Ascending aorta (tissue), 2 donors: ENCODE measurements at places on chromosomes 1 and 21.

- no peak for DNase-seq
Observed at GRCh38 chr1:1946540-1946939, 27.5 kb upstream of the TMEM52 start.

GRCh38 chr21:44528634-44528995 lies 11.4 kb downstream of the KRTAP10-1 start:
- DNase-seq: no peak

DNA sequence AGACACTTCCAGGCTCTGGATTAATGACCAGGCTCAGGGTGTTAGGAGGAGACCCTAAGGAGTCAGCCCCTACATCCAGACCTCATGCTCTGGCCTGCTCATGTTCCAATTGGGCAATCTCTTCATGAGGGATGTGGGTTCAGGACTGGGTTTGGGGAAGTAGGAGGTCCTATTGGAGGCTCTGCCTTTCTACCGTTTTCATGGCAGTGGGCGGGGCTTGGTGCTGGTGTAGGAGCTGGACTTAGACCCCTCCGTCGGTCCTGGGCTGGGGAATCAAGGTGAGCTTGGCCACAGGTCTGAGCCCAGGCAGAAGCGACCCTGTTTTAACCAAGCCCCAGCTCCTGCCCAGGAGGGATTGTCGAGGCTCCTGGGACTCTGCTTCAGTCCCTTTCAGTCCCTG lies 123.4 kb downstream of the PRDM16 start:
- no peak for DNase-seq

DNA sequence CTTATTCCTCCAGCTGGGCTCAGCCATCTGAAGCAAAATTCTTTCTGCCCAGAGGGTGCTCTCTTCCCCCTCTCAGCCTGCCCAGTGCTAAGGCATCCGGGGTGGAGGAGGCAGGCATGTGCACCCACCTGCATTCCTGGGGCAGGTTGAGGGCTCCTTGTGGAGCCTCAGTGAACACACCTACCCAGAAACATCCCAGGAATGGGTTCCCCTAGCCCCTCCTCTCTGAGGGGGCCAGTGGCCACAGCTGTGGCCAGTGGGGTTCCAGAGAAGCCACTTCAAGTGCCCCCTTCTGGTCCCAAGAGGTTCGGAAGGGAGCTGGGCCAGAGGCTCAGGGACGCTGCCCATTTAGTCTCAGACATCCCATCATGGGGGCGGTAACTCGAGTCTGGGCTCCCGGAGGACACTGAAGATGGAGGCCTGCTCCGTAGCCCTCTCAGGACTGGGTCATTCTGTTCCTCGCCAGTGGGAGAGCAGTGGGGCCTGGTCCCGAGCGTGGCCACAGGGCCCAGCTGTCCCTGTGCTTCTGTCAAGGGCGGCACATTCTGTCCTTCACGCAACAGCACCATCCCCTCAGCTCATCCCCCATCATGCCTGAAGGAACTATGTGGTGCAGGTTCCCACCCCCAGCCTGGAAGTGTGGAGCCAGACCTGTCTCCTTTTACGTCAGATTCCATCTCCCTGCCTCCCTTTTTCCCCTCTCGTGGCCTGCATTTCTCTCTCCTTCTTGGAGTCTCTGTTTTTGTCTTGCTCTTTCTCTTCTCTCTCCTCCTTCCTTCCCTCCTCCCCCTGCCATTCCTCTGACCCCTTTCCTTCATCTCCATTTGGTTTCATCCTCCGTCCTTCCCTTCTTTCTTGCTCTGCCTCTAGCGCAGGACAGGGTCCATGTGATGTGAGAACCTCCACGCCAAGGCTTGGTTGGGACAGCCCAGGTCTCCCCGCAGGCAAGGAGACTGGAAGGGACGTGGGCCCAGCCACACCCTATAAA lies 49.6 kb upstream of the KDM4A start:
- no peak for DNase-seq

DNA sequence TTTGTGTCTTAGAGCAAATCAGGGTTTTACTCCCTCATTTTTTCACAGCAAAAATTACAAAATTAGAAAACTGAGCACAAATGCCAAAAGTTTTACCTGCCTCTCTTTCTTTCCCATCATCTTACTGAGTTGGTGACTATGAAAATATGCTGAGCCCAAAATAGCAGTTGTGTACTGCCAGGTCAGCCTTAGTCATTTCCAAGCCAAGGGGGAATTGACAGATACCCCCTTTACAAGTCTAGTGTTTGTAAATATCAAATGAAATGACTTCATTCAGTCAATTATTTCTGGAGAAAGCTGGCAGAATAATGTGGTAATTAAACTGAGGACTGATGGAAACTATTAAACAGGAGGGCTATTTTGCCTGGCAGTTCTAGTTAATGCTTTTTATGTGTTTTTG lies 11.4 kb upstream of the GORAB start:
- no peak for DNase-seq

- no peak for DNase-seq
Observed at GRCh38 chr1:43666608-43667007, 16.7 kb downstream of the KDM4A start.

DNA sequence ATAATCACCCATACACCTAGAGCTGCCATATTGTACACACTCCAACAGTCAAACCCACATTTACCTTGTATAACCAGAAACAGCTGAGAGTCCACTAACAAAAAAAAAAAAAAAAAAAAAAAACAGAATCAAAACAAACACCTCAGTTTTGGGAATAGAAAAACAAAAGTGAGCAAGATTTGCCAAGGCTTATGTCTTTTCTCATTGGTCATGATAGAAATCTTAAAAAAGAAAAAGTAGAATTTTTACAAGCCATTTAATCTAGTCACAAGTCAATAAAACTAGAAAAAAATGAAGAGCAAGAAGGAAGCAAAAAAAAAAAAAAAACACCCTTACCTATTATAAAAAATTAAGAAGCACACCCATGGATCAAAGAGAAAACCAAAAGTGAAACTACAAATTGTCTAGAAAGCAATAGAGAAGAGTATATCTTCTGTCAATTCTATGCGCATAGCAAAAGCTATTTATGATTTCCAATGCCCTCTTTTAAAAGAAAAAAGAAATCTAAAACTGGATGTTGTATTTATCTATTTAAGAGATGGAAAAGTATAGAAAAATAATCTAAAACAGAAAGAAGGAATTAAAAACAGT lies 113.2 kb upstream of the GALNT2 start:
- no peak for DNase-seq
